Stimulated activated CD4-positive, alpha-beta T cell treated with anti-CD3 and anti-CD28 coated beads, Interleukin-15, amount 100 ng/mL, for 1 hour (primary cell): ENCODE measurements at places on chromosomes 7 and 10.

DNA sequence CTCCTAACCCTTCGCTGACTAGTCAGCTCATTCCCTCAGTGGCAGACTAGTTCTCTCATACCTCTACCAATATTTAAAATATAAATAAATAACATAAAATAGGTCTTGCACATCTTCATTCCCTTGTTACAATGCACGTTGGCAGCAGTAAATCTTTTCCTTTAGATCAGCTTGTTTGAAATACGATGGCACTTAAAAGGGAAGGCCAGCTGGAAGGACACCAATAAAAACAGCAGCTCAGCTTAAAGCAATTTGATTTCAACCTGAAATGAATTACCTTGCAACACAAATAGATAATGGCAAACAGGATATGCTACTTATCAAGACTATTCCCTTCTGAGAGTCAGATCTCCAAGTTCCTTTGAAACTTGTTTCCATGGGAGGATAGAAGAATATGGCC, 321.8 kb downstream of the GFRA1 start:
- no peak for DNase-seq

GRCh38 chr7:112770051-112770450, 20.1 kb downstream of the TMEM168 start:
- no peak for DNase-seq

DNA sequence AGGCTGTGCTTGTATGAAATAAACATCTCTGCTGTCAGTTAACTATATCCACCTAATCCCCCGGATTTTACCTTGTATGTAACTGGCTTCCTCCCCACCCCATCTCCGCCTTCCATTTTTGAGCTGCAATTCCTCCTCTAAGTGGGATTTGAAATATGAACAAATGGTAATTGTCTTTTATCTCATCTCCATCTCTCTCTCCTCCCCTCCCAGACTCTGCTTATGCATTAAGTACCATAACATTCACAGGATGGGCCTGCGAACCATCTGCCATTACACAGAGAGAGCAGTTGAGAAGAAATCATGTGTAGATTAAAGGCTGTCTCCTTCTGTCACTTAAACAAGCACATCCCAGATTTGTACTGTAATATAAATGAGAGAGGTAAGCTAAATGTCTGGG, 1169.9 kb downstream of the TYW1 start:
- no peak for DNase-seq

DNA sequence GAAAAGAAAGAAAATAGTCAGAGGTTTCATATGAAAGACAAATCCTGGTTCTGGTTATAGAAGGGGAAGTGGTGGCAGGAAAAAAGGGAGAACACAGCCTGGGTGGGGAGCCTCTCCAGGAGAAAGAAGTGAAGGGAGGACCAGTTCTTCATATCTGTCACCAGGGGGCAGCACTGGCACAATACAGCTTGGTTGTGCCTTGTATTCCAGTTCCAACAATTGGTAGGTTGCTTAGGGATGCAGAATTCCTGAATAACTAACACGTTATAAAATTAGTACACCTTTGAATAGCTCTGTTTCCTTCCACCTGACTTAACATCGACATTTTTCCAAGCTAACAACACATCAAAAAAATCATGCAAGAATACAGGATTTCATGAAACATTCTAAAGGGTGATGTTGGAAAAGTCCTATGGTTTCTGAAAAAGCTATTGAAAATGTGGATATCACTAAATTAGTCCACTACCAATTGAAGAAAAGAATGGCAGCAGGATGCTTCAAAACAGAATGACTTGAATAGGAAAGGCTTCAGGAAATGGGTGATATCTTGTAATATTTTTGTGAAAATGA, 52.9 kb downstream of the CYP26A1 start:
- DNase-seq = no peak

DNA sequence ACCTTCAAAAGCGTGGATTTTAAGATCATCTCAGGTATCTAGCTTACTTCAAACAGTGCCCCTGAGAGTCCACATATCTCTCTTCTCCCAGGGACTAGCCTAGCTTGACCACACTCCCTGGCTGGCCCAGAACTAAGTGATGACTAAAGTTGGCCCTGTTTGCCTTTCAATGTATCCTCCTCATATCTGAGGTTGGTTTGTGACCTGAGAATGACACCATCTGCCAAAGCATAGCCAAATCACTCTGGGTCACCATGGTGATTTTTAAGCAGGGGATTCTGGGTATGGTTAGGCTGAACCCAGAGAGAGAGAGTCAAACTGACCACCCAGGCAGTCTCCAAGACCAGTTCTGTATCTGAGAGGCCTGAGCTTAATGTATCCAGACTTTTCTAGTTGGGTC, 16.2 kb downstream of the CNNM1 start:
- DNase-seq = no peak

DNA sequence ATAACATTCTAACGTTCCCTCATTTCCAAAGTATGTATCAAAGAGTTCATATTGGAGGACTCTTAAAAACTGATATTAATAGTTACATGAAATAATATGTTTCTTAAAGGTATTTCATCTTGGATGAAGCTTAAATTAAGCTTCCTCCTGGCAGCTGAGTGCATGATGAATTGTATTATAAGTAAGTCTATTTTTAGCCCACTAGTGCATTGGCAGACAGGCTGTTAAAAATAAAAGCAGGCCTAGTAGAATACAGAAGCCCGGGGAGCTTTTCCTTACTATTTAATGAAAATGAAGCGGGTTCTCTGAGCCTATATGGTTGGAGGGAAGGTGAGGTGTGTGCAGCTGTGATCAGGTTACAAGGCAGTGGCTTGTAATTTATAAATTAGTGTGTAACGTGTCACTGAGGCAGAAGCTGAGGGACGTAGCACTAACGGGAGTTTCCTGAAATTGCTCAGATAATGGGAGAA, 130.7 kb upstream of the KMT2E start:
- DNase-seq = no peak

- DNase-seq = no peak
Observed at GRCh38 chr7:36606153-36606975, 117.9 kb downstream of the AOAH start.

- DNase-seq = no peak
Observed at GRCh38 chr10:119384127-119384526, 158.4 kb downstream of the RGS10 start.

DNA sequence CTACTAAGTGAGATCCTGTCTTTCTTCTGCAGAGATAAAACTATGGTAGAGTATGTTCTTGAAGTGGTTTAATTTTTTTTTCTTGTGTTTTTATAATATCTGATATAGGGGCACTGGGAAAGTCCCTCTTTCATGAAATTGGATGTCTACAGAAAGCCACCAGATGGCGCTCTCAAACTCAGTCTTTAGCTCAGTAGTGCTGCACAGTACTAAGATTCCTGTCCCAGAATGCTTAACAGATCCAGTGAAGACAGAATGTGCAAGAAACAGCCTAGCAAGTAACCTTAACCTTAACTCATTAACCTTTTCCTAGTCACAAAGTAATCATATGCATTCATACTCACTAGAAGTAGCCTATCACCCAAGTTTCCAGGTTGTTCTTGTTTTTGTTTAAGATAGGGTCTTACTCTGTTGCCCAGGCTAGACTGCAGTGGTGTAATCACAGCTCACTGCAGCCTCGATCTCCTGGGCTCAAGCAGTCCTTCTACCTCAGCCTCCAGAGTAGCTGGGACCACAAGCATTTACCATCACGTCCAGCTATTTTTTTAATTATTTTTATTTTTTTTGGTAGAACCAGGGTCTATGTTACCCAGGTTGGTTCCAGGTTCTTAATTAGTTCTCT, 56.7 kb downstream of the IDE start:
- DNase-seq = no peak

DNA sequence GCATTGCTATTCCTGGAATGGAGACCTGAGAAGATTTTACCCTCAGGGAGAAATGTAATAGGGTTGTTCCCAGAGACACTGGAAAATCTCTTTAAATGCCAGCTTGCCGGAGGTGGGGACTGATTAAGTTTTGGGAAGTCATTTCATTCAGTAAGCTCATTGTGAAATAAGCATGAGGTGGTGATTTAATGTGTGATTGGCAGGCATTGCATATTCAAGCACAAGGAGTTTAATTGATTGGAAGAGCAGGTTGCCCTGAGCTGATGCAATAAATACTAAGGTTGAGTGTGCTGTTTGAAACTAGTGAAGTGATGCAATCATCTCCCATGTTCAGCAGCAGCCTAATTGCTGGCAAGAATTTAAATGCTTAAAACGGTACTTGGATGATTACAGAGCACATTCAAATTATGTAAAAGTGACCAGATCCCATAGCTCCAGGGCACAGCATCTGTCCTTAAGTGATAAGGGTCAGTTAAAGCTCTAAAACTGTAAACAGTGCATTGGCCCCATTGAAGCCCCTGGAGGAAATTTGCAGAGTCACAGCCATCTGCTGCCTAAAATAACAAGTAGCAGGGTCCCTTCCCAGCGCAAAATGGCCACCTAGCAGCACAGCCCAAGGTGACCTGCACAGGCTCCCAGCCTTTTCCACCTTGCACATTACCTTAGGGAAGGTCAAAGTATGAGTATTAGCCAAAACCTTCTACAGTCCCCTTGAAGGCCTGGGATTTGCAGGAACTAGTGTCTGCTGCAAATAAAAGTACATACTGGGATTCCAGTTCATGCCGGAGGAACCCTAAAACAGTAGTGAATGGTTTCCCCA, 92.1 kb downstream of the CCDC71L start:
- DNase-seq = no peak

DNA sequence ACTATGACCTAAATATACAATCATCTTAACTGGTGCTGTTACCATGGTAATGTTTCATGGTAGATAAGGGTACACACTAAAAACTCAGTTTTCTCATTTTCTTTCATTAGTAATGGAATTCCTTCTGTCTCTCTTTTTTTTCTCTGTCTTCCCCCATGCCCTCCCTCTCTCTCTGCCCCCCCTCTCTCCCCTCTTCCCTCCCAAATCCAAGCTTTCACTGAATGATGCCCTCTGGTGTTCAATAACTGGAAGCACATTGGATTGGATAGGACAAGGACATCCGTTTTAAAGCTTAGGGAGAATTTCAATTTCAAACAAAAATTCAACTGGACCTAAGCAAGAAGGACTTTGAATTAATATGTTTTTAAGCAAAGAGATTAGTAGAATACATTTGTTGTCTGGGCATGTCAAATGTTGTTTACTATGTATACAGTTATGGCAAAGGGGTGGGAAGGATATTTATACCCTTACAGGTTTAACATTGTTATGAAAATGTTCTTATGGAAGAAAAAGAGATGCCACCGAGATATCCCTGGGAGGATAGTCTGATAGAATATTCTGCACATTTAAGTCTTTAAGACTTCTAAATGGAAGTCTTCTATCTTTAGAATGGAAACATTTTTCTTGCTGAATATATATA, 6.1 kb downstream of the CHRM2 start:
- no peak for DNase-seq

DNA sequence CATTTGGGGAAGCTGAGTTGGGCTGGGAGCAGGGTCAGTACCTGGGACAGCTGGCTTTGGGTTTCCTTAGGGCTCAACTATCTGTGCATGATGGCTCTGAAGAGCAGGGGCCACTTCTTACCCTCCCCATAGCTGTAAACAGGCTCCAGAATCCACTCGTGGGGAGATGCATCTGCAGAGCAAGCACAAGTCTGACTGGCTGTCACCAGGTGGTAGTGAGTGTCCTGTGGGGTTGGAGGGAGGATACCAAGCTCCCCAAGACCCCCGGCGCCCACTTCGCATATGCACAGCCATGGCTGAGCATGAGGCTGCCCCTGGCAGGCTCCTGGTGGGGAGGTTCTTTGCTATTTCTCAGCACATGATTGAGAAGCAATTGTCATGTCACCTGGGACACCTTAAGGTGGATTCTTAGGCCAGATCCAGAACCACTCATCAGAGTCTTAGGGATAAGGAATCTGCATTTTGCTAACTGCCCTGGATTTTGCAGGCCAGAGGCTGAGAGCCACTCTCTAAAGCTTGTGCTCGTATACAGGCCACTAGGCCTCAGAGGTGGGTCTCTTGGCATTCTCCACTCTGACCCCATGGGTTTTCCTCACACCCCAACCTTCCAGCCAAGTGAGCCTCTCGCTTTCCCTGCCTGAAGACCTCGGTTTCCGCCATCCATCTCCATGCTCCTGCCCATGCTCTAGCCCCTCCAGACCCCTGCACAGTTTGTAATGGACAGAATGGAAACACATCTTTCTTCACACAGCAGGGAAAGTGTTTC, 53.7 kb downstream of the ADCY1 start:
- DNase-seq = no peak

DNA sequence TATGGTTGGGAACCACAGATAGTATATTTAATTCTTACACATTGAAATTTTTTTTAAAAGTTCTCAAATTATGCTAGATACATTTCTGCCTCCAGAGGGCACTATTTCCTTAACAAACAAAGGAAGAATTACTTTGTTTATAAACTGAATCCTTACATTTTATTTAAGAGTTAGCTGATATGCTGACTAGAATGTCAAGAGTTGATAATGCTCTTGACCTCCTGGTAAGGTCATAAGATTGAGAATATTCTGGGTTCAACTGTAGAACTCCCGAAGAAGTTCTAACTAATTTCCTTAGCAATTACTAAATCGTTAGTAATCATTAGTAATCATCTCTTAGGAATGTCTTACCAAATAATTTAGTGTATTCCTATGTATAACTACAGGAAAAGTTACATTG, 95.3 kb upstream of the CYP26C1 start:
- no peak for DNase-seq

- DNase-seq = no peak
Observed at GRCh38 chr7:92417913-92418312, 29.4 kb upstream of the GATAD1 start.

GRCh38 chr10:102660888-102661657, 16.8 kb downstream of the TRIM8 start:
- peak; percentile 40 for DNase-seq

DNA sequence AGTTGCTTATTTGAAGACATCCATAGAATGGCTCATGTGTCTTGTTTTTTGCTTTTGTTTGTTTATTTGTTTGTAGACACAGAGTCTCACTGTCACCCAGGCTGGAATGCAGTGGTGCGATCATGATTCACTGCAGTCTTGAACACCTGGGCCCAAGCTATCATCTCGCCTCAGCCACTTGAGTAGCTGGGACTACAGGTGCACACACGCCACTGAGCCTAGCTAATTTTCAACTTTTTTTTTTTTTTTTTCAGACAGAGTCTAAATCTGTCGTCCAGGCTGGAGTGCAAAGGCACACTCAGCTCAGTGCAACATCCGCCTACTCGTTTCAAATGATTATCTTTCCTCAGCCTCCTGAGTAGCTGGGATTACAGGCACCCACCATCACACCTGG, 83.3 kb upstream of the KLF6 start:
- DNase-seq = no peak

GRCh38 chr10:59611048-59611447, 98.6 kb downstream of the SLC16A9 start:
- no peak for DNase-seq

- DNase-seq = no peak
Observed at GRCh38 chr10:90775351-90776028, 82.3 kb downstream of the HTR7 start.
